Activated naive CD4-positive, alpha-beta T cell treated with anti-CD3 and anti-CD28 coated beads, Interleukin-2, amount 50 U/mL, for 72 hours (primary cell): ENCODE measurements at places on chromosomes 16 and 17.

- DNase-seq: no peak
Measured at GRCh38 chr16:66950971-66951790, 9.9 kb upstream of the CES3 start.

DNA sequence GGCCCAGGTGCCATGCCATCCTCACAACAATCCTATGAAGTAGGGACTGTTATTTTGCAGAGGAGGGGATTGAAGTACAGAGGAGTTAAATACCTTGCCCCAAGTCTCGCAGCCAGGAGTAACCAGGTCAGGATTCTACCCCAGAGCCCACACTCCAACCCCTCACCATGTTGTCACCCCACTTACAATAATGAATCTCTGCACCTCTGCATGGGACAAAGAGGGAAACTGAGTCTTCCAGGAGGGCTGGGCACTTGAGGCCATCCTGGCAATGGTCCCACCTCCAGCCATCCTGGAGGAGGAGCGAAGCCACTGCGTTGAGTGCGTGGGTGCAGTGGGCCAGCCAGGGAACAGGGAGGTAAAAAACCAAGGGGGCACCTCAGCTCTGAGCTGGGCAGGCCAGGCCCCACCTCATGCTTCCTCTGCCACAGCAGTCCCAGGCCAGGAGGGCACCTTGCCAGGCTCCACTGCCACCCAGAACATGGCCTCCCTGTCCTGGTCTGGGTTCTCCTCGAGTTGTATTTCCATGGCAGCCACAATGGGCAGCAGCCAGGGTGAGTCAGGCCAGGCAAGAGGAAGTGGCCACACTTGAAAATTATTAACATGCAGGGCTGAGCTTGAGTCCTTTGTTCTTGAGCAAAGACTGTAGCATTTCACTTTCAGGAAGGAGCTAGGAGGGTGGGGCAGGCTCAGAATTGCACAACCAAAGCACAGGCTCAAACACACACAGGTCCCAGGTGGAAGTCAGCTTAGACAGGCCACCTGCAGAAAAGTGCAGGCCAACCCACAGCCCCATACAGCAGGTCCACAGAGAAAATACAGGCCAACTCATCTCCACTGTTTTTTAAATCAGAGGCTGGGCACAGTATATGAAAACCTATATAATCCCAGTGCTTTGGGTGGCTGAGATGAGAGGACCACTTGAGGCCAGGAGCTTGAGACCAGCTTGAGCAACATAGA lies 52.1 kb downstream of the CUEDC1 start:
- DNase-seq: no peak

- DNase-seq: no peak
Measured at GRCh38 chr16:66489385-66489784, 60.5 kb downstream of the TK2 start.

DNA sequence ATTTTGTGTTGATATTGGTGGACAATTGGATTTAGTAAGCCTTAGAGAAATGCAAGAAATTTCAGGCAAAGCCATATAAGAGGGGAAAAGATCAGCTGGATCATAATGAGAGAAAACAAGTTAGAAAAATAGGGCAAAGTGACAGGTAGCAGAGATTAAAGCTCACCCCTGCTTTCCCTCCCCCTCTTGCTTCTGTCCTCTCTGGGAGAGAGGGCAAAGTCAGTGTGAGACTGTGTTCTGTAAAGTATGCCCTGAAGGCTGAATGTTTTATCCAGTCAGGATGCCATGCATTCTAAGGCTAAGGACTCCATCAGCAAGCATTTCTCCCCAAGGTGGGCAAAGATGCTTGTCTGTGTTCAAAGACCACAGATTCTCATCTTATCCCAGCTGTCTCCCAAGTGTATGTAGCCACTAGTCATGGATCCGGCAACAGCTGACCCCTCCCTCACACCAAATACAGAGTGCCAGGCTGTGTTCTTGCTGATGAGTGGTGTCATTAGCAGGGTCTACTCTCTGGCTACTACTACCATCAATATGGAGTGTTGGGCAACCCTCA lies 136.2 kb upstream of the DNAH9 start:
- DNase-seq: no peak

DNA sequence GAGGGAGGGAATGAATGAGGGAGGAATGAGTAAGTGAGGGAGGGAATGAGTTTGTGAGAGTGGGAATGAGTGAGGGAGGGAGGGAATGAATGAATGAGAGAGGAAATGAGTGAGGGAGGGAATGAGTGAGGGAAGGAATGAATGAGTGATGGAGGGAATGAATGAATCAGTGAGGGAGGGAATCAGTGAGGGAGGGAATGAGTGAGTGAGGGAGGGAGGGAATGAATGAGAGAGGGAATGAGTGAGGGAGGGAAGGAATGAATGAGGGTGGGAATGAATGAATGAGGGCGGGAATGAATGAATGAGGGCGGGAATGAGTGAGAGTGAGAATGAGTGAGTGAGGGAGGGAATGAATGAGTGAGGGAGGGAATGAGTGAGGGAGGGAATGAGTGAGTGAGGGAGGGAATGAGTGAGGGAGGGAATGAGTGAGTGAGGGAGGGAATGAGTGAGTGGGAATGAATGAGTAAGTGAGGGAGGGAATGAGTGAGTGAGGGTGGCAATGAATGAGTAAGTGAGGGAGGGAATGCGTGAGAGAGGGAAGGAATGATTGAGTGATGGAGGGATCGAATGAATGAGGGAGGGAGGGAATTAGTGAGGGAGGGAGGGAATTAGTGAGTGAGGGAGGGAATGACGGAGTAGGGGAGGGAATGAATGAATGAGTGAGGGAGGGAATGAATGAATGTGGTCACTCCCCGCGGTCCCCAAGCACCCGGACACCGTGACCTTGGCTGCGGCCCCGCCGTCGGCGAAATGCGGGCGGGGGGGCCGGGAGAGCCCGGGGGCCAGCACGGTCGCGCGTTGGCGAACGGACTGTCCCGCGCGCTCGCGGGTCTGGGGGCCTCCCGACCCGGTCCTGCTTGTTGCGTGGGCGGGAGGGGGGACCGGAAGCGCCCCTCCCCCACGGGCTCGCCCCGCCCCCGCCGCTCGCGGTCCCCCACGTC lies 1.1 kb upstream of the UBE2I start:
- peak; percentile 86 for DNase-seq

GRCh38 chr17:39868554-39868942 lies 546 bp downstream of the ZPBP2 start:
- DNase-seq: no peak

DNA sequence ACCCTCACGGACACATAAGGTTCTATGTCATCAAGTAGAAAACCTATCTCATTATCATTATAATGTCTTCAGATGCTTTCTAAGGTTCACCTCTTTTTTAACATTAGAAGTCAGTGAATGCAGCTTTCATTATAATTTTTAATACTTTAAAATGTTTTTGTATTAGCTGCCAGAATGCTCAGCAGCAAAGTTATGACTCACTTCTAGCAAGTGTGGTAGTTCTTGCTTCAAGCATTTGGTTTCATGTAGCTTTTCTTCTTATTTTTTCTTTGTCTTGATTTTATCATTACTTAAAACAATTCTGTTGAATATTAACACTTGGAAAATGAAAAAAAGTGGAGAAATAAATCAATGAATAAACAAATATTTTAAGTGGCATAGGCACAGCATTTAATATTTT lies 23.4 kb downstream of the LPCAT2 start:
- no peak for DNase-seq

- DNase-seq: no peak
Measured at GRCh38 chr17:78344666-78345065, 15.2 kb downstream of the SOCS3 start.

- no peak for DNase-seq
Measured at GRCh38 chr17:34081269-34081668, 173.8 kb upstream of the CCL2 start.

GRCh38 chr17:78708510-78708973 lies 73.5 kb downstream of the CYTH1 start:
- DNase-seq: no peak

DNA sequence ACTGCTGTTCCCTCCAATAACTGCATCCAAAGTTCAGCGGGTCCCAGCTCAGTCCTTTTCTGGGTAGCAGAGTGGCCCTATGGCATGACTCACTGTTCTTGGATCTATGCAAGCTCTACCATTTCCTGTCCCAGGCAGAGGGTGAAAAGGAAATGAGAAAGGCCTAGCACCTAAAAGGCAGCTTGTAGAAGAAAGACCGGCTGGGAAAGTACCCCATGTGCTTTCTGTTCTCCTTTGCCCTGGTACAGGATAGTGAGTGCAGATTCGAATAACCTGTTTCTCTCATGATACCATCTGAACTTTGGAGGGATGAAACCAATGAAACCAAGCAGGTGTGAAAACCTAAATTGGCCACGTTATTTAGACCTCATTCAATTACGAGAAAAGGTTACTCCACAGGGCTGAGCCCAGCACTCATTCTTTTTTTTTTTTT lies 12.7 kb upstream of the HASPIN start:
- peak; percentile 64 for DNase-seq

DNA sequence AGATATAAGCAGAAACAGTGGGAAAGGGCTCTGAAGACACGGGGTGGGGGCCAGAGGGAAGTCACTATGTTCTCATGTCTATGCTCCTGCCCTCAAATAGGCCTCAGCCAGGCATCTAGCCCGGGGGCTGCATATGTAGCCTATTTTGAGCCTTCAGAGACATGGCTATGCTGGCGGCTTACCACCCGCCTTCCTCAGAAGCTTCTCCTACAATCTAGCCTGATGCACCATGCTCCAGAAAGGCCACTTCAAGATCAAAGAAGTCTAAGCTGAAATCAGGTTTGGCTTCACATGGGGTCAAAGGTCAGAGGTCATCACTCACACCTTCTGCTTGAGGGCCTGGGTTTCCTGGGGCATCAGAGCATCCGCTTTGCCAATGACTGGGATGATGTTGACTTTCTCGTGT lies 1.6 kb downstream of the SEPTIN1 start:
- no peak for DNase-seq

GRCh38 chr16:15690296-15690695 lies 40.3 kb downstream of the NDE1 start:
- DNase-seq: no peak

DNA sequence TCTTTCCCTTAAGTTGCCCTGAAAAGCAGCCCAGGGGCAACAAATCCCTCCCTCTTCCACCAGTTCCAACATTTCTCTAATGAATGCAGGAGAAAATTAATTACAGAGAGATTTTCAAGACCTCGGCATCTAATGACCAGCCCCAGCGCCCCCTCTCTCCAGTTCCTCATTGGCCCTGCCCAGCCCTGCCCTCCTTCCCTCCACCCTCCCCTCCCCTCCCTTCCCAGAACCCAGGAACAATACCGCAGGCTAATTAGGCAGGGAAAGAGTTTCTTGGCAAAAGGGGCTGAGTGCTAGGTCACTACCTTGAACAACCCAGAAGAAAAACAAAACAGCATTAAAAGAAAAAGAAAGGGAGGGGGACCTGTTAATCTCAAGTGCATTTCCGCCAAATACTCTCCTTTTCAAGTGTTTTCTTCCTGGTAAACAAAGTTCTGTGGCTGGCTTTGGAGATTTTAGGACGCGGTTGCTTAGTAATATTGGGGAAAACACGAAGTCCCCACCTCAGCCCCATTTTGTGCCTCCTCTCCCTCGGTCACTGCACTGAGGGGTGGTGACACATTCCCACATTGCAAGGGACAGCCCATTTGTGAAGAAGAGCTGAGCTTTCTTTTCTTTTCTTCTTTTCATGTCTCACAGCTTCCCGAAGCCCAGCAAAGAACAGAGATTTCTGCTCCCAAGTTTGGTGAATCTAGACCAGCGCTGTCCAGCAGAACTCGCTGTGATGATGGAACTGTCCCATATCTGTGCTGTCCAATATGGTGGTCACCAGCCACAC lies 215.4 kb downstream of the SOX9 start:
- no peak for DNase-seq

- DNase-seq: peak; percentile 19
Measured at GRCh38 chr17:5468075-5468473, 708 bp downstream of the DHX33 start.

GRCh38 chr16:60655514-60656153 lies 1380.6 kb downstream of the CDH8 start:
- DNase-seq: no peak

GRCh38 chr16:82638095-82638798 lies 11.5 kb downstream of the CDH13 start:
- DNase-seq: no peak

GRCh38 chr16:61684541-61684940 lies 351.7 kb downstream of the CDH8 start:
- no peak for DNase-seq

DNA sequence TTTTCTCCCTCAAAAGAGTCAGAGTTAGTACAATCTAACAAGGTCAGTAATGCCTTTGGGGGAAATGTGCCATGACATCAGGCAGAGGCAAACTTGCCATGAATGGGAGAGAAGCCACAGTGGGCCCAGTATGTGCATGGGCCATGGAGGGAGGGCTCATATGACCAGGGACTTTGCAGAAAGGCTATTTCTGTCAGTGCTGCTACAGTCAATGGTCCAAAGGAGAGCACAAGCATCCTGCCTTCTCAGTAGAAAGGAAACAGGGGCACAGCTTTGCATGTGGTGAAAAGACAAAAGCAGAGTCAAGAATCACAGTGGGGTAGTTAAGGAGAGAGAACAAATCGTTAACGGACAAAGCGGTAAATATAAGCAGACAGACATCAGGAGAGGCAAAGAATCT lies 11.2 kb upstream of the CORO6 start:
- DNase-seq: no peak

DNA sequence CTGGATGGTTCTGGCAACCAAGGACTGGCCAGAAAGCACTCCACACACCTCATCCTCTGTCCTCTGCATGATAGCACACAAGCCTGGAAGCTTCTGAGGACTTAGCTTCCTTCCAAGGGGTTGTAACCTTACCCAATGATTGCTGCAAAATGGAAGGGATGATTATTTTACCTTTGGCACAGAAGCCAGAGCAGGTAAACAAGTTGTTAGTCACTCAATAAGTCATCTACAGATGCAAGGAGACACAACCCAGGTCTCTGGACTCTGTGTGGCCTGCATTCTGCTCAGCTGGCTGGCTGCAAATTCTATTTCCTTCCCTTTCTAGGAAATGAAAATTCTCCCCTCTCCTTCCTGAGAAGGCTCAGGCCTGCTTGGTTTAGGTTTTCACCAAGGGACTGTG lies 26.7 kb upstream of the DYNLL2 start:
- no peak for DNase-seq

DNA sequence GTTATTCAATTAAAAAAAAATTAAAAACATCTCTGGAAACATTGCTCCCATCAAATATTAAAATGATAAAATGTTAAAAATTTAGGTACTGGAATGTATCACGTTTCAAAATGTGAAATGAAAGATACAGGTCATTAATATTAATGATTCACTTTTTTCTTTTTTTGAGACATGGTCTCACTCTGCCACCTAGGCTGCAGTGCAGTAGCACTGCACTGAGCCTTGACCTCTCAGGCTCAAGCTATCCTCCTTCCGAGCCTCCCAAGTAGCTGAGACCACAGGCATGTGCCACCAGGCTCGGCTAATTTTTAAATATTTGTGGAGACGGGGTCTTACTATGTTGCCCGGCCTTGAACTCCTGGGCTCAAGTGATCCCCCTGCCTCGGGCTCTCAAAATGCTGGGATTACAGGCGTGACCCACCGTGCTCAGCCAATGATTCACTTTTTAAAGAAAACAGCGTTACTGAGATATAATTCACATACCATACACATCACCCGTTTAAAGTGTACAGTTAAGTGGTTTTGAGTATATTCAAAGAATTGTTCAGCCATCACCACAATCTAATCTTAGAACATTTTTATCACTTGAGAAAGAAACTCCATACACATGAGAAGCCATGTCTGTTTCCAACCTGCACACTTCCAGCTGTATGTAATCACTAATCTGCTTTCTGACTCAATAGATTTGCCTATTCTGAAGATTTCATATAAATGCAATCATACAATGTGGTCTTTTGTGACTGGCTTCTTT lies 19.1 kb upstream of the NETO2 start:
- no peak for DNase-seq

GRCh38 chr17:59399914-59400313 lies 68.5 kb downstream of the YPEL2 start:
- DNase-seq: no peak

GRCh38 chr16:492211-492875 lies 35.2 kb upstream of the CAPN15 start:
- DNase-seq: no peak
